ENCODE measurements at places on chromosomes 3 and 15.

- DNase-seq: no peak
These were observed 163.4 kb upstream of the SEMA6D start for GRCh38 chr15:47553947-47554346.

DNA sequence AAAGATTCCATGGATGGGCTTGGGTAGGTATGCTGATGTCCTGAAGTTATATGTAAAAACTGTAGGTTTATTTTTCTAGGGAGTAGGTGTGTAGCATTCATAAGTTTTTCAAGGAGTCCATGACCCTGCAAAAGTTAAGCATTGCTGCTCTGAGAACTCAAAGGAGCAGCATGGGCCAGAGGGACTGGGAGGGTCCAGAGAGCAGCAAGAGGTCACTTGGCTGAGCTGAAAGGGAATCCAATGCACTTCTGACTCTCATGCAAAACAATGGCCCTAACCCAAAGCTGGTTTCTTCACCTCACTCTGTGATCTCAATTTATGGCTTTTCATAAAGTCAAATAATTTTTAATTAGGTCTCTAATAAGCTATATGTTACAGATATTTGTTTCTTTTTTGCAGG lies 198.3 kb upstream of the GOLGA6L4 start:
- no peak for DNase-seq

DNA sequence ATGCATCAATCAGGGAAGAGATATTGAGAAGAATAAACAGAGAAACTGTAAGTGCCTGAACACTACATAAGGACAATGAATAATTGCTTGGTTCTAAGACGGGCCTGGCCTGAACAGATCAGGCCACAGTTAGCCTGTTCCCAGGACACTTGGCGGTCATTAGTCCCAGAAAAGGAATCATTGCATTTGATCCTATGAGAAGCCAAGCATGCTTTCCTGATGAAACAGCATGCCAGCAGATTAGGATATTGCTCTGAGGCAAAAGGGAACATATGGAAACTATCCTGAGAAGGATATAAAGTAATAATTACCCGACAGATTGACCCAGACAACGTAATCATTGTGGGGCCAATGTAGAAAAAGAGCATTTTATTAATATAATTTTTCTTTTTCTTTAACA lies 51.9 kb downstream of the STRIT1 start:
- no peak for DNase-seq

- DNase-seq: no peak
These were observed 91.7 kb downstream of the CHSY1 start for GRCh38 chr15:101159936-101160815.

DNA sequence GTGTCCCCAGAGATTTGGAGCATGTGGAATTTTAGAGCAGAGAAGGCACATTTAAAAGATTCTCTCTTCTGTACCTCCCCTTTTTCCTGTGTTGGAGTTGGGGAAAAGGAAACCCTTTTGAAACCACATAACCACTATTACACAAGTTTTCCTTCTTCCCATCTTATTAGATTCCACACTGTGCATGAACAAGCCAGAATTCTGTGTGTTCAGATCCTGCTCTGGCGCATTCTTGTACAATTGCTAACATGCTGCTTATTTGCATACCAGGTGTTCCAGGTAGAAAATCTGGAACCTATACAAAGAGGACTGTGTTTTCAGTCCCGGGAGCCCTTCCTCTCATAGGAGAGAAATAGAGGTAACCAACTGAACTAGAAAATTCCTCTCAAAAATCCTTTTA lies 2.6 kb upstream of the CIB2 start:
- DNase-seq: no peak

DNA sequence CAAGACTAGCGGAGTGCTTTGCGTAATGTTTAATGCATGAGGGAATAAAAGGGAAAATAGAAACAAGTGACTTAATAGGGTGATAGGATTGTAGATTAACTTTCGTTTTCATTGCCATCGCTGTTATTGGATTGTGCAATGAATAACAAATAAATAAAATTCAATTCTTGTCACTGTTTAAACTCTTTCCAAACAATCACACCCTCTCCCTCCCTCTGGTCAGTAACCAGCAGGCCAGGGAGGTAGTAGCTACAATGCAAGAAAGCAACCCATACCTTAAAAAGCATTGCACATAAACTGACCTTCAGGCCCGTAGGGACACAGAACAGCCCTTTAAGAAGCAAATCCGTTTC lies 705 bp upstream of the TFRC start:
- no peak for DNase-seq

GRCh38 chr3:139121513-139122220 lies 77.0 kb upstream of the PRR23C start:
- DNase-seq: no peak

DNA sequence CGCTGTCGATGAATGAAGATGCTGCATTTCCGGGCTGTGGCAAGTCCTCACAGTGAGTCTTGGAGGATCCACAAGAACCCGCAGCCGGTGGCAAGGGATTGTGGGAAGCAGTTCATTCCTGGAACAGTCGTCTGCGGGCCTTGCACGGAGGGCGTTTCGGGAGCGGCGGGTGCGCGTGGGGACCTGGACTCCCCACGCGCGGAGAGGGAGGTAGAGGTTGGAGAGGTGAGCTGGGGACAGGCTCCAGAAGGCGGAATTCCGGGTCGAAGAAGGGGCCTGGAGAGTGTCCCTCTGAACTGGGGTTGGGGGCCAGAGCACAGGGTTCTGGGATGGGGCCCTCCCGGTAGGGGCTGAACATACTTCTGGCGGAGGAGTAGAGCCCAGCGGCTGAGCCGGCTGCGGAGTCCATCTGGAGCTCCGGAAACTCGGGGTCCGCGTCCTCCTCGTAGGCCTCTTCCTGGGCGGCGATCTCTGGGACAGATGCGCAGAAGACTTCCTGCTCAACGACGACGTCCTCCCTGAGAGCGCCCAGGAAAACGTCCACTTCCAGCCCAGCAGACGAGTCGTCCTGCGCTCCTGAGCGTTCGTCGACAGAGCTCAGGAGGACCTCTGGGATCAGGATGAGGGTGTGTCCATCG lies 593 bp downstream of the PRR23A start:
- no peak for DNase-seq

DNA sequence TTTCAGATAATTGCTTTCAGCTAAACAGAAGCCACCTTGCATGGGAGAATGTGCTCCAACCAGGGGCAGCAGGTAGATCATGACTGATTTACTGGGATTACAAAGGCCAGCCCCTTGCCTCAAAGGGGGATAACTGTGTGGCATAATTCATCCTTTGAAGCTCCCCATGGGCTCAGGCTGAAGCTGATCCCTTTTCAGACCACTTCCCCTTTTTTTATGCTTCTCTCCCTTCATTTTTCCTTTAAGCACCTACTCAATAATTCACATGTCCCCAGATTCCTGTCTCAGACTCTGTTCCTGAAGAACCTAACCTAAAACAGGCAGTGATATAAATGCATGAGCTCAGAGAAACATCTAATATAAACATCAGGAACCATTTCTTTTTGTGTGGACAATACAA lies 8.2 kb upstream of the MYRIP start:
- DNase-seq: no peak

DNA sequence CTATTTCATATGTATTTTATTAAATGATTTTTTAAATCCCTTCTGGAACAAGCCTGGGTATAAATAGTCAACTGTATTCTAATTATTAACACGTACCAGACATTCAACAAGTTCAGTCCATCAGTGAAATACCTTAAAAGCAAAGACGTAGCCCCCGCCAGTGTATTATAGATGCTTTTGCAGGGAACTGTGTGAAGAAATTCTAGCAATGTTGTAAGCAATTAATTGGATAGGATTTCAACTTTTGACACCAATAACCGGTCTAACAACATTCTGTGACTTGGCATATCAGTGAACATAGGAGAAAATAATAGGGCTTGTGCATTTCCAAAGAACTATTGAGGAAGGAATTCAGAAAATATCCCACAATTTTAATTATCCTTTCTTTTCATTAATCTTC lies 67.2 kb upstream of the TGFBR2 start:
- no peak for DNase-seq
